ENCODE measurements at places on chromosomes 3 and 15.

- no peak for DNase-seq
Observed at GRCh38 chr3:101228441-101228840, 91.9 kb downstream of the IMPG2 start.

DNA sequence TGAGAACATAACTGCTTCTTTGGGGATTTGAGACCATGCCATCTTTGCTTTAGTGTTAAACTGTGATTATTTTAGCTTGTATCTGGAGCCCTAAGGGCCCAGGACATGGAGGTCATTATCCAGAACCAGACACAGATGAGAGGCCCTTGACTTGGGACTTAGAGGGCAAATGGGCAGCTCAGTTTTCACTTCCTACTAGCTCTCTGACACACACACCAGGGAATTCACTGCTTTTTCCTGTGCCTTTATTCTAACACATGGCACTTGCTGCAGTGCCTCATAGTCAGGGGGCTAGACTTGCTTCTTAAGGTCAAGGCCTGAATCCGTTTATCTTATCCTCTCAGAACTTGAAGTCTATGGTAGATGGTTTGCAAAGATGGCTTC, 33.3 kb downstream of the AMOTL2 start:
- no peak for DNase-seq

DNA sequence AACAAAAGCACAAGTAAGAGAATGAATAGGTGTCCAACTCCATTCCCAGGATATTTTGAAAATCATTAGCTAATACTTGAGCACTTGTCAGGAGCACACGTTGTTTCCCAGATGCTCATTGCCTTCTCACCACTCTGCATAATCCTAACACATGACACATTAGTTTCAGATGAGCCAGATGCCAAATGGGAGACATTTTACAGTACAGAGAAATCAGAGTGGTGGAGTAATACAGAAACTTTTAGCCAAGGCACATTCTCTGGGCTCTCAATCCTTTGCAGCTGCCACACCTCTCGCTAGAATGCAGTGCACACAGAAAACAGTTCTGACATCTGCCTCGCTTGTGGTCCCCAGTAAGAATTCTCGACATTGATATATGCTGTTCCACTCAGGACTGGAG, 76.6 kb downstream of the P3H2 start:
- DNase-seq = peak; percentile 42

DNA sequence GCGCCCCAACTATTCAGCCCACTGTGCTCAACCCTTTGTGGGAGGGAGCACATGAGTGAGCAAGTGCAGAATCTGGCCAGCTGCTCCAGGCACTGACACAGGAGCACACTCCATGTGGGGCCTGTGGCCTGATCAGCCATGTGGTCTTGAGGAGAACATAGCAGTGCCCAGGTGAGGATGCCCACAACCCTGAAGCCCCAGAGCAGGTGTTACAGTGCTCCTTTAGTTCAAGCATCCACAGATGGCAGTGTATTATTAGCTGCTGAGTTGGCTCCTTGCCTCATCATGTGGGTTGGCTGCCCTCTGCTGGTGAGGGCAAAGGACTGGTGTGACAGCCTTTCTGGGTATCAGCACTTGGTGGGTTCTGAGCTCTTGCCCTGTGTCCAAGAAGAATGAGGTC, 1588.2 kb downstream of the SI start:
- DNase-seq = peak; percentile 3

DNA sequence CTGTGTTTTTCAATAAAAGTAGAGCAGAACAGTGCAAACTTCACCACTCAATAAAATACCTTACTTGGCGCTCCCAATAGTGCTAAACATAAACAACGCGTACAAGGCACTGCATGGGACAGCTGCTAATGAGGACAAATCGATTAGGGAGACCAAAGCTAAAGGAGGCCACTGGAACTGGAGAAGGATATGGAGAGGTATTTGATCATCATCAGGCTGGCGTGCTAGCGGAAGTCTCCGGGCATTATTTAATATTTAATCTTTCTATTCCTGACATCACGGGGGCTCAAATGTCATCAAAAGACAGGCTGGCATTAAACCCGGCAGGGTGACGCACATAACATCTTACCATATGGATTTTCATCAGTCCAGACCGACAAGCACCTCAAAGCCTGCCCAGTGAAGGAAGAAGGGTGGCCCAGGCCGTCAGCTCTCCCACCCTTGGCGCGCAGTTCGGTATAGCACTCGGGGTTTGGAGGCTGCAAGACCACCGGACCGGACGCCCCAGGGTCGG, 604 bp downstream of the CCPG1 start:
- no peak for DNase-seq

GRCh38 chr3:46576-46975, 150.0 kb upstream of the CHL1 start:
- no peak for DNase-seq

DNA sequence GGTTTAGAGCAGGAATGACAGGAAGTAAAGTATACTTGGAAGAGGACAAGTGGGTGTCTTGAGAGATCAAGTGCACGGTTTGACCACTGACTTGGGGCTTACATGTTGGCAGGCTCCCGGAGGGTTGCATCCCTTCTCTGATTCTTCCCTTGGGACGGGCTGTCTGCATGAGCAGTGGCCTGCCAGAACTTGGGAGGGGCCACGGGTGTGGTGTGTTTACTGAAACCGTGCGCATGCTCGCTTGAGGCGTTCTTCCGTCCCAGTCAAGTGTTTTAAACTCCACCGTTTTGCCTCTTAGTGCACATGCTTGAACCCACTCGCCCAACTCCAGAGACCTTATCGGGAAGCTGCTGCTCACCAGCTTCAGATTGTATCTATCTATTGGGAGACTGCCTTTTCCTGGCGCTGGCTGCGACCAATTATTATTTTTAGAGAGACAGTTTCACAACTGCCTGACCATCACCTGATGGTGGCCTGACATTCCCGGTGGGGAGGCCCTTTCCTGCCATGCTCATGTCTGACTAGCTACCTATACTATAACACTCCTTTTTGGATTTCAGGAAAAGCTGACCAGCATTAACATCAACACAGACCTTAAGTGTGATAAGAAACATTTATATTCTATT, 14.9 kb upstream of the C3orf22 start:
- DNase-seq = no peak

- DNase-seq = peak; percentile 41
Observed at GRCh38 chr15:56817321-56818080, 84.2 kb upstream of the ZNF280D start.

GRCh38 chr3:52092271-52092660, 35.9 kb upstream of the DUSP7 start:
- no peak for DNase-seq

DNA sequence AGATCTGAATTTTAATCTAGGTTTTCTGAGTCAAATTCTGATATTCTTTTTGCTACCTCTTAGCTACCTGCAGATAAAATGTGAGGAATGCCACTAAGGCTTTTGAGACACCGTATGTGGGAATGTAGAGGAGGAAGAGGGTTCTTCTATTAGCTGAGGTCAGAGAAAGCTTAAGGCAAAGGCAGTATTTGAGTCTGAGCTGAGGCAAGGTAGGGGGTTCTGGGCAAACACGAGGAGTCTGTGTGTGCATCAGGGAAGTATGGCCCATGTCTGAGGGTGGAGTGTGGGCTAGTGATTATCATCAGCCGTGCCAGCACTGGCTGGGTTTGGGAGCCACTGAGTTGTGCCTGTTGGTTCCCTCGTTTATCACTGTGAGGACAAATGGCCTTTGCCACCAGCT, 181.1 kb downstream of the SOX2 start:
- DNase-seq = no peak

DNA sequence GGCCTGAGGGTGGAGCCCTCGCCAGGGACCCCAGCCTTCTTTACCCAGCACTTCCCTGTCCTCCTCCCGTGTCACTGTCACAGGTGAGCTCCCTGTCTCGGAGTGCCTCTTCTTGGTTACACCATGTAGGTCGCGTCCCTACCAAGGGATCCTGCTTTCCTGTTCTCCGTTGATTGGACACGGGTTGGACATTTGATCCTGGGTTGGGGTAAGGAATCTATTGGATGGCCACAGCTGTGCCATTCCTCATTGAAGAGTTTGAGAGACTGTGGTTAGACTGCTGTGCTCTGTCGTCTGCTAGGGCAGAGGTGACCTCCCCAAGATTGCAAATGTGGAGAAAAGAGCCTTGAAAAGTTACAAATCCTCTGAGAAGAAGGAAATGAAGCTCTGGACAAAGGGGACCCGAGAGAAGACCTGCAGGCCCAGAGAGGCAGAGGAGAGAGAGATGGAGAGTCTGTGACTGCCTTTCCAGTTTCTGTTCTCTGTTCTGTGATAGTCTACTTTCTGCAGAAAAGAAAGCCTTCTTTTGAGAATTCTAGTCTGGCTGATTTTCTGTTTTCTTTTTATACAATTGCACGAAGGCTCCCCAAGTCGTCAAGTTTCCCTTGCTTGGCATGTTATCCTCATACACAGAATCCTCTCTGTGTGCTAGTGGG, 325.7 kb upstream of the RGMA start:
- DNase-seq = no peak

- no peak for DNase-seq
Observed at GRCh38 chr3:143064777-143065176, 54.8 kb upstream of the CHST2 start.

DNA sequence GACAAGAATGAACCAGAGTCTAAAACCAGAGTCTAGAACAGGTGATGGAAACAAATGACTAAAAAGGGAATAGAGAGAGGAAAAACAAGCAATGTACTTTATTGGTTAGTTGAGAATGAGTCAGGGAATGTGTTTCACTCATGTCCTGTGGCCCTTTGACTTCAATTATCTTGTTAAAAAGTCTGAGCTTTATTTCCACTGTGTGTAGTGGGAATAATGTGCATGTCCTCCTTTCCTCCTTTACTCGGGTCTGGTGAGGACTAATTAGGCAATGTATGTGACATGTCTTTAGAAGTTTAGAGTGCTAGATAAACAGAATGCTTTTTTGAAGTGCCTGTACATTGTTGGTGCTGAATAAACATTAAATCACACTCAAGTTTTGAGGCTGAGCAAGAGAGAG, 21.3 kb downstream of the LSAMP start:
- DNase-seq = peak; percentile 9

DNA sequence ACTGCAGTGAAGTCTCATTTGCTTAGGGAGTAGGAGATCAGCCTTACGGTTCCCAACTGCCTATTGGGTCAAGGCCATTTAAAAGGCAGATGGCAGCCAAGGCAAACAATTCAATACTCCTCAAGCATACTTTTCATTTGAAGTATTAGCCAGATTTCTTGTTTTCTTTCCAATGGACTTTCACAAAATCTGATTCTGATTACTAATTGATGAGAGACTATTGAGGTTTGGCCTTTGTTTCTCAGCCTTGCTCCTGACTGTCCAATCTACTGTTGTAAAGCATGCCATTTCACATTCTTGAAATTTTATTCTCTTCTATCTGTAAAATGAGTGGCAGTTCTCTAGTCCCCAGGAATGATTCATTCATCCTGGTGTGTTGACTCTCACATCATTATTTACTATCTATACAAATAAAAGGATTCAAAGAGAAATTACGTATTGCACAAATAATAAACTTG, 166.2 kb upstream of the TGFBR2 start:
- DNase-seq = peak; percentile 15

DNA sequence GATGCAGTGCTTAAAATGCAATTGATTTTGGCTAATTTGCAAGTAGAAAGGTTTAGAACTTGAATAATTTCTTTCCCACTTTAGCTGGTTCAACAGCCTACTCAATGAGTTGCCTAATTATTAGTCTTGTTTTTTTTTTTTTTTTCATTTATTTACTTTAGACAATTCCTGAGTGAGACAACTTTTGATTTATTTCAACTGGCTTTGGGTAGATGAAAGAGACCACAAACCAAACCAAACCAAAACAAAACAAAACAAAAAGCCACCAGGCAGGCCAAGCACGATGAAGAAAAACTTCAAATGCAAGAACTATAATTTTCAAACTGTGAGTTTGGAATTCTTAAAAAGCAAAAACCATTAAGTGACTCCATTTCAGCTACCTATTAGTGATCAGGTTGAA, 469.9 kb downstream of the GBE1 start:
- no peak for DNase-seq

GRCh38 chr15:88529021-88529630, 17.4 kb downstream of the DET1 start:
- DNase-seq = peak; percentile 45

DNA sequence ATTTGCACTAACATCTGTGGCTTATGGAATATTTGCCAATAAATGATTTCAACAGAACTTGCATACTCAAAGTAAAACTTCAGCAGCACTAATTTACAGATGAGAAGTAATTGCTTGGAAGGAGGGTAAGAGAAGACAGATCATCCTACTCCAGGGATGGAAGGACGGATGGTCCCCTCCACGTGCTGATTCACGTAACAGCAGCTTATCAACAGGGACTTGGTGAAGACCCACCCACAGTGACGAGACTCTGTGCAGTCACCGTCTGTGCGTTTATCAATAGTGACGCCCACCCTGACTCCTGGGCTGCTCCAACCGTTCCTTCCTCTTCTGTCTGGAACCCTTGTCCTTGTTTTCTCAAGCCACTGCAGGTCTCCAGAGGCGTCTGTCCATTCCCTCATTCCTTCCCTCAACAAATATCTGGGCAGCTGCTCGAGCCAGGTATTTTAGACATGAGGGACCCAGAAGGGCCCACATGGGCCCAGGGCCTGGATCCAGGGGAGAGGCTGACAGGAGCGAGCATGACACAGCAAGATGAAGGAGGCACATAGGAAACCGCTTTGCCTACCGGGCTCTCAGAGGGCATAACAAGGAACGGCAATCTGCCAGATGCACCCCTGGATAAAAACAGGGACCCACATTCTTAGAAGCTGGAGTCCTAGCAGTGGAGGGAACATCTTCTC, 33.3 kb downstream of the PCSK6 start:
- no peak for DNase-seq

GRCh38 chr3:169948559-169949448, 17.8 kb upstream of the SEC62 start:
- DNase-seq = no peak

DNA sequence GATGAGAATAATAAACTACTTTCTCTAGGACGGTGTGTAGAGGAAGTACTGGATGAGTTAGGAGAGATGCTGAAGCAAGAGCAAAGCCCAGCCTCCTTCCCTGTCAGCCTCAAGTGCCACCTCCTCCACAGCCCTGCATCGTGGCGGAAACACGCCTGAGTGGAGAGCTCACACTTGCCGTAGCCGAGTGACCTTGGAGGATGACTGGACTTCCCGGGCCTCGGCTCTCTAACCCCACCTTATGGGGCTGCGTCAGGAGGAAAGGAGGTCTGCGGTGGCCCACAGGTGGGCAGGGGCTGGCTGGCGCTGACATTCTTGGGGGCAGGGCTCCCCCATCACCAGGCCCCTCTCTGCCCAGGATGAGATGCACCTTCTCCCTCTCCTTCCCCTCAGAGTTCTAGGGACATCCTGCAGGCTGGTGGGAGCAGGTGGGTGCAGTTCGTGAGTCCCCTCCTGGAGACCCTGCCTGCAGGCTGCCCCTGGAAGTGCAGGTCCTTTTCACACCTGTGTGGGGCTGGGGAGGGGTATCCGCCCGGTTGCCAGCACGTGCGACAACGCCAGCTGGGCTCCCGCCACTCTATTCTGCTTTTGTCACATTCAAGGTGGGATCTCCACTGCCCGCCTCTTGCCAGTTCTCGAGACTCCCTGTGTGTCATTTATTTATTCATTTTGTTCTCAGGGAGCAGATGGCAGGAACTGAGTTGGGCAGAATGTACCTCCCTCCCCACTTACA, 175.2 kb downstream of the MEGF11 start:
- no peak for DNase-seq
